ENCODE measurements at places on chromosomes 5 and 9.

- no peak for DNase-seq
These were observed 158.5 kb downstream of the C9orf50 start for GRCh38 chr9:129462360-129462759.

DNA sequence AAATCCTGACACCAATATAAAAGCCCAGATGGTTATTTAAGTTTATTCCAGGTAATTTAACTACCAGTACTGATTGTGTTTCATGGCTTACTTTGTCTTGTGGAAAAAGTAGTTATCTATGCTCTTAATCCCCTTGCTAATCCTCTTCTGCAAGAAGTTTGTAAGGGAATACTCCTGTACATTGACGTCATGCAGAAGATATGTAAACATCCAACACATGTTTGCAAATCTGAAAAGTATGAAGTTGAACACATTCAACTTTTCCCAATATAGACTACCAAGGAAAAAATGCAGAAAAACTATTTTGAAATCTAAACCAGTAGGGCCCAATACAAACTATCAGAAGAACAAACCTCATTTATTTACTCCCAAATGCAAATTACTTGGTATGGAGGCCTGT, 56.3 kb upstream of the ELL2 start:
- peak; percentile 55 for DNase-seq

DNA sequence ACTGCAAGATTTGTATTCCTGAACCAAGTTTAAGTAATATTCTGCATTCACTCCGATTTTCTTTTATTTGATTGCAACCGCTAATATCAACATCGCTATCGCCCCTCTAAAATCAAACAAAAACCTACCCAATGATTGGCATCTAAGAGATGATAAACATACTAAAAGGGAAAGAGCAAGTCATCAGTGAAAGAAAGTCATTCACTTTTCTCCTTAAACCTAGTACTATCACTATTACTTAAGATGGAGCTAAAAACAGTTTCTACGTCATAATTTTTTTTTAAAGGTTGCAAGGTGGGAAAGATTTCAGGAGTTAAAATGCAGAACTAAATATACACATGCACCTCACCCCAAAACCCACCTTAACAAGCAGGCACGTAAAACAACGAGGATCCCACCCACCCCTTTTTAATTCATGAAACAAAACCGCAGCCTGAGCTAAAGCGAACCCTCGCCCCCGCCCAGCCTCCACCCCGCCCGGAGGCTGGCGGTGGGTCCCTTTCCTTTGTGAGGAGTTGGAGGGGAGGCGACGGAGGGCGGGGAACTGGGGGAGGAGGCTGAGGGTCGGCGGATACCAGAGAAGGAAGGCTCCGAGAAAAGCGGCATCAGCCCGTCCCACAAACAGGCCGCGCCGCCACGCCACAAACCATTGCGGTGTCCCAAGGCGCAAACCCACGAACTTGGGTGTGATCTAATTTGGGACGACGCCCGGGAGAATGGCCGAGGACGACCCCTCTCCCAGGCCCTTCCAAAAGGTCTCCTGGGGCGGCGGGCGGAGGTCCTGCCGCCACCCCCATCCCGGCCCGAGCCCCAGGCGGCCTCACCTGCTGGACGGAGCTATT, 861 bp downstream of the UBQLN1 start:
- peak; percentile 8 for DNase-seq

DNA sequence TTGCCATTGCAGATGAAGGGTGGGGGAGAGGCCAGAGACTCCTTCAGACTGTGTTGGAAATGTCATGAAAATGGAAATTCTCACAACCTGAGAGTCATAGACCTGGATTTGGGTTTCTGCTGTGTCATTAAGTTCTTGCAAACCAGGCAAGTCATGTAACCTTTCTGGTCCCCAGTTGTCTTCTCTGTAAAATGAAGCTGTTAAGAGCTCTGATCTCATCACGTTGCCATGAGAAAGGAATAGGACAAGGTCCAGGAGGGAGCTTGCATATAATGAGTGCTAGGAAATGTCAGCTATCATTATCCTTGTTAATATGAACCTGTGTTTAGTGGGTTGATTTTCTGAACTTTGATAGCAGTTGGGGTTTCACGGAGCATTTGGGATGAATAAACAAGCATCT, 59.1 kb downstream of the FGF1 start:
- DNase-seq: no peak

- DNase-seq: no peak
These were observed 248.5 kb downstream of the SMARCA2 start for GRCh38 chr9:2263665-2264064.

DNA sequence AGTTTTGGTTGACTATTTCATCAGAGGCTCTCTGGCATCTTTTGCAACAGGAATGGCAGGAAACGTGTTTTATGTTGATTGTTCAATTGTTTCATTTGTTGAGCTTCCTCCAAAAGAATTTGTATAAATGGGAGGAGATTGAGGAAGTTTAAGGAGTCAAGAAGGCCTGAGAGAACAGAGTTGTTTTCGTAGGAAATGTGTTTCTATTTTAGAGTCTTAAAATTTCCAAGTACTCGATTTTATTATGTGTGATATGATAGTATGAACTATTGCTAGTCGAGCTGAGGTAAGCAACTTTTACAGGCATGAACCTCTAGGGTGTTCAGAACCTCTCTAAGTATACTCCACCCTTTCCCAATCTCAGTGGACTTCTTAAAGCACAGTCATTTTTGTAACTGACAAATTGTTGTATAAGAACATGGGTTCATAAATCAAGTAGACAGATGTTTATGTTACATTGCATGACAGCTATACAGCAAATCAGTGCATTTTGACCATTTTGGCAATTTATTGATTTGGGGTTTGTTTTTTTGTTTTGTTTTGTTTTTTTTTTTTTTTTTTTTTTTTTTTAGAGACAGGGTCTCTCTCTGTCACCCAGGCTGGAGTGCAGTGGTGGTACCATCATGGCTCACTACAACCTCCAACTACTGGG, 47.4 kb downstream of the POLK start:
- DNase-seq: peak; percentile 9

DNA sequence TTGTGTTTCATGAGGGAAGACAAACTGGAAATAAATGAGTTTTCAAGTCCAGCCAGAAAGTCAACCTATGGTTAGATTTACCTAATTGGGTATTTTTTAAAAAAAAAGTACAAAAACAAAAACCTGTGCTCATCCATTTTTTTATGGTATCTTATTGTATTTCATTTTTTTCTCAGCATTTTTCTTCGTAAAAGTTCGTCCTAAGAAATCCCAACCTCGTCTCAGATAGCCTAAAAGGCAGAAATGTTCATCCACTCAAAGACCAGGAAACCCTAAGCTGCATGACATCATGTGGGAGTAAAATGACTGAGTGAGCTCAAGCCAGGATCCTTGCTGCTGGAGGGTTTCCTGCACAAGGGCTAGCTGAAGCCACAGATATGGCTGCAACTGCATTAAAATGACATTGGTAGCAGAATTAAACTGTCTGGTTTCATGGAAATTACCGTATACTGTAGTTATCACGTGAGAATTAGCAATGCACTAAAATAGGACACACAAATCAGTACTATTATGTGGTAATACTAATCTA, 70.4 kb downstream of the NFIB start:
- DNase-seq: no peak

DNA sequence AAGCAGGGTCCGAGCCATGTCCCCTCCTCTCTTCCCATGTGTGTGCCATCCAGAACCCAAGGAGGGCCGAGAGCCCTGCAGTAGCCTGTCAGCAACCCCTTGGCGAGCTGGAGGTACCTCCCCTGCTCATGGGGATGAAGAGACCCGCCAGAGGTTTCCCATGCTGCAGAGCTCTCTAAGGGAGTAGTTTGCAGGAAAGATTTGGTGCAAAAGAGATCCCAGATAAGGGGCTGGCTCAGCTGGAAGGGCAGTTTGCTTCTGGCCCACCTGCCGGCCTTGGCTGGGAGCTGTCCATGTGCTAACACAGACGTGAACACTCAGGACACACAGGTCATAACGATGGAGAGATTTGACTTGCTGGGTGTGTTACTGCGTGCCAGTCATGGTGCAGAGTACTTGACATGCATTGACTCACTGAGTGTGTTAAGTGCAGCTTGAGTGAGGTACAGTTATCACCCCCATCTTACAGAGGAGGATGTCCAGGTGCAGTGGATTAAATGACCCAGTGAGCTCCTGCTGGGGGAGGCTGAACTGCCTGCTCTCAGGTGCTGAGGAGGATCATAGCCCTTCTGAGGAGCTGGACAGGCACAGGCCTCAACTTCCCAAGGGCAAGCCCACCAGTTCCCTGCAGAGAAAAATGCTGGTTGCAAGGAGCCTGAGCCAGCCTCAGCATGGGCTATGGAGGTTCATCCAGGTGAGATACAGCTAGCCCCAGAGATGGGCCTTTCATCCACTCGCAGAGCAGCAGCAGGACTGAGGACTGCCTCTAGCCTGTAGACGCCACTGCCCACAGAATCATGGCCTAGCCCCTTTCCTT, 6.3 kb upstream of the SLC25A48 start:
- no peak for DNase-seq

- peak; percentile 52 for DNase-seq
These were observed 527.7 kb upstream of the WWC1 start for GRCh38 chr5:167763772-167764171.

- DNase-seq: no peak
These were observed 50.4 kb upstream of the RNF130 start for GRCh38 chr5:180121826-180122413.

GRCh38 chr5:154784856-154785255, 29.7 kb downstream of the LARP1 start:
- DNase-seq: no peak

DNA sequence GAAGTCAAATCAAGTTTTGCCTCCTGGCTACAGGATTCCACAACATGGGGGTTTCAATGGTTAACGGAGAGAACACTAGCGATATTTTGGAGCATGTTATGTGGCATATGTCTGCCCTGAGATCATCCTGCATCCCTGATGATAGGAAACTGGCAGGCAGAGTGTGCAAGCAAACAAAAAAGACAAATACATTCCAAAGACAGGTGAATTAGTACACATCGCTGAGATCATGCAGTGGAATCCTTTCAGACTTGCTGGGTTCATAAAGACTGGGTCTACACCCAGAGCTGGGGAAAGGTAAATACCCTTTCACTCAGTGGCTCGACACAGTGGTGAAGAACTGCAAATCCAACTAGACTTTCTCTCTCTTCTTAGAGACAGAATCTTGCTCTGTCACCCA, 286.5 kb downstream of the EFNA5 start:
- DNase-seq: no peak

- DNase-seq: peak; percentile 86
These were observed 124.3 kb downstream of the SUSD1 start for GRCh38 chr9:112050544-112051475.

GRCh38 chr5:174259696-174260420, 214.4 kb downstream of the NSG2 start:
- DNase-seq: no peak

GRCh38 chr5:174317256-174317894, 271.9 kb downstream of the NSG2 start:
- peak; percentile 55 for DNase-seq

GRCh38 chr9:113261917-113262671, 13.3 kb downstream of the CDC26 start:
- DNase-seq: no peak

GRCh38 chr5:1412163-1412562, 33.1 kb downstream of the SLC6A3 start:
- no peak for DNase-seq

- DNase-seq: no peak
These were observed 9.9 kb downstream of the ZNF622 start for GRCh38 chr5:16455668-16456067.

- DNase-seq: no peak
These were observed 28.1 kb upstream of the RNU6ATAC start for GRCh38 chr9:134192311-134192950.

DNA sequence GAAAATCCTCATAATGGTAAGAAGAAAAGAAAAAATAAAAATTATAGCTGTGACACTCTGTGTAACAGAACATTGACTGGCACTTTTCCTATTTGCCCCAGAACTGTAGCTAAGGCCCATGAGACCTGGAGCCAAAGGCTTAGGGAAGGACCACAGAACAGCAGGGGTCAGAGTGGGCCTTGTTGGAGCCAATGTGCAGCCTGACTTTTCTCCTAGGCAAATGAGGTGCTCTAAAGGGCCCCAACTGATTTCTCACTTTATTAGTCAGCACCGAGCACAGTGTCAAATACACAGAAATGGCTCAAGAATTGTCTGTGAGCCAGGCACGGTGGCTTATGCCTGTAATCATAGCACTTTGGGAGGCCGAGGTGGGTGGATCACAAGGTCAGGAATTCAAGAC, 4.0 kb upstream of the MEGF9 start:
- no peak for DNase-seq

DNA sequence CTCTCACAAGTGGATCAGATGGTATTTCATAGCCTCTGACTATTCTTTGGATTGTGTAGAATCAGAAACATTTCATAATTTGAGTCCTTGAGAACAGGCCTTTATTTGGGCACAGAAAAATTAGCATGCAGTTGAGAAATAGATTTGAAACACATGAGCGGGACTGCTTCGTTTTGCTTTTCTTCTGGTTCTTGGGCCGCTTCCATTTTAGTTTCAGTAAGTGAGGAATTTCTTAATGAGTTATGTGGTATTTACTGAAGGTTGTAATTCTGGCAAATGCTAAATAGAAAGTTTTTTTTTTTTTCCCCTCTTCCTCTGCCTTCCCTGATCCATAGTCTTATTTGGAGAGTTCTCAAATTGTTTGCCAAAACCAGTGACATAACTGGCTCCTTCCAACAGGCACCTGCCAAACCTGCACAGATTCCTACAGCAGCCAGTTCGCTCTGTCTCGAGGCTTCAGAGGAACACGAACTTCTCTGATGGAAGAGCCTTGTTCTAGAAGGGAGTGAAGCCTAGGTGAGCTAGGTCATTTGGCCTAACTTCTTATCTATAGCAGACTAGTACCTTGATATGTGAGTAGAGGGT, 71.2 kb upstream of the SLC28A3 start:
- peak; percentile 20 for DNase-seq

DNA sequence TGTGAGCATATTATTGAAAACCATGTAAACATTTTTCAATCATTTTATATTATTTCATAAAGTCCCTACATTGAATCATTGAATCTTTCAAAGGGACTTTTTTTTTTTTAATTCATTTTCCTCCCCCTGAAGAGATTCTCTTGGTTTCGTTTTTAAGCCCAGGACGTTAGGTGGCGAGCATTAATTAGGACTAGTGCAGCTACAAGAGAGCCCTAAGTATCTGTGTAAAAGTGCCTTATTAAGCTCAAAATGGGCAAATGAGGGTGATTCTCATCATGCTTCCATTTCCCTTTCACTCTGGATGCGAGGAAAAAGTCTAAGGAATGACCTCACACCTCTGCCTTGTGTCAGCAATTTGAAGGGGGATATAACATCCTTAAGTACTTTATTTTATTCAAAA, 517.9 kb upstream of the ITGA1 start:
- no peak for DNase-seq

GRCh38 chr9:130069048-130069447, 15.3 kb downstream of the GPR107 start:
- no peak for DNase-seq
